ENCODE measurements at places on chromosomes 2 and 18.

DNA sequence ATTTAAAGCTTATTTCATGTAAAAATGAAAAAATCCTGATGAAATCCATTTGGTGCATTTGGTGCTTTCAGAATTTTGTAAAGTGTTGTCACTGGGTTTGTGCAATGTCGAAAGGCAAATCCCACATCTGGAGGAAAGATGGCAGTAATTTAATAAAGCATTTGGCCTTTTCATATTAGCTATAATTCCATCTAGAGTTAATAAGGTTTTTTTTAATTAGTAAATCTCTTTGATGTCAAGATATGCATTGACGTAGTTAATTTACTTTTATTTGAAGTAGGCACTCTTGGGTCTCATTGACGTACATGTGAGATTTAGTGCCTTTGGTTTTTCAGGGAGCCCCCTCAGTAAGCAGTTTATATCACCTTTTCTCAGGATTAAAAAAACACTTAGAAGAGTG lies 12.3 kb upstream of the GAREM1 start:
- DNase-seq = no peak

- peak; percentile 76 for DNase-seq
Observed at GRCh38 chr2:158457826-158458616, 1.3 kb downstream of the PKP4 start.

DNA sequence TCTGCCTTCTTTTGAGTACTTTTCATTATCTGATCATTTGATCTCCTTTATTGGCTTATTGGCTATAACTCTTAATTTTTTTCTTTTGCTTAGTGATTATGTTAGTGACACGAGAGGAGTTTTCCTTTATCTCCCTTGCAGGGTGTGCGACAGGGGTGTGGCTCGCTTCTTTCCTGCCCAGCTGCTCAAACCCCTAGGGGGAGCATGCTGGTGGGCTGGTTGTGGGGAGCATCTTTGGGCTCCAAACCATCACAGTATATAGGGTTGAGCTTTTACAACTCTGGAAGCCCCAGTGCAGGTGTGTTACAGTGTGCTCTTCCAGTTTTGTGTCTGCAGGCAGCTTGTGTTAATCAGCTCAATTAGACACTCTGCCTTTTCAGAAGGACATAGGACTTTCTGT lies 357.0 kb upstream of the TMEFF2 start:
- DNase-seq = no peak

GRCh38 chr2:224525774-224526173 lies 59.4 kb downstream of the CUL3 start:
- no peak for DNase-seq

DNA sequence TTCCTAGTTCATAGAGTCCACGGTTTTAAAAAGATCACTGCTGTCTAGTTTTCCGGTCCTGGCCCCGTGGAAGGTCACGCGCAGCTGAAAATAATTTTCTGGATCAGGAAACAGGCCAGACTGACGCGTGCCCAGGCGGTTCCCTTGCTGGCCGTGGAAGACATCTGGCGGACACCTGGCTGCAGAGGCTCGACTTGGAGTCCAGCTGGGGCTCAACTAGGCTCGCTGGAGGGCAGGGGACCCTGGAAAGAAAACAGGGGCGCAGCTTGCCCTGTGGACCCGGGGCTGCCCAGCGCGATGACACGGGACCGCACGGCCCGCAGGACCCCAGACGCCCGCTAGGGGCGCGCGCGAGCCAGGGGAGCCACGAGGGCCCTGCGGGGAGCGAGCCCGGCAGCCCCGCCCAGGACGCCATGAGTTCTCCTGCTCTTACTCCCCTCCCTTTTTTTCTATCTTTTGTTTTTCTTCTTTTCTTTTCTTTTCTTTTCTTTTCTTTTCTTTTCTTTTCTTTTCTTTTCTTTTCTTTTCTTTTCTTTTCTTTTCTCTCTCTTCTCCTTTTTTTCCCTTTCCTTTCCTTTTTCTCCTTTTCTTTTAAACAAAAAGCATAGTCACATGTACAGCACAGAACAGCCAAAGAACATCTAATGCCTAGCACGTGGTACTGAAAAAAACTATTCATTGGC lies 43.2 kb upstream of the UBE2F start:
- DNase-seq = peak; percentile 45

- no peak for DNase-seq
Observed at GRCh38 chr2:39608686-39609441, 56.9 kb upstream of the TMEM178A start.

GRCh38 chr2:206556357-206556949 lies 85.8 kb upstream of the FAM237A start:
- DNase-seq = peak; percentile 65

GRCh38 chr18:44786688-44787087 lies 106.0 kb downstream of the SETBP1 start:
- DNase-seq = peak; percentile 60

DNA sequence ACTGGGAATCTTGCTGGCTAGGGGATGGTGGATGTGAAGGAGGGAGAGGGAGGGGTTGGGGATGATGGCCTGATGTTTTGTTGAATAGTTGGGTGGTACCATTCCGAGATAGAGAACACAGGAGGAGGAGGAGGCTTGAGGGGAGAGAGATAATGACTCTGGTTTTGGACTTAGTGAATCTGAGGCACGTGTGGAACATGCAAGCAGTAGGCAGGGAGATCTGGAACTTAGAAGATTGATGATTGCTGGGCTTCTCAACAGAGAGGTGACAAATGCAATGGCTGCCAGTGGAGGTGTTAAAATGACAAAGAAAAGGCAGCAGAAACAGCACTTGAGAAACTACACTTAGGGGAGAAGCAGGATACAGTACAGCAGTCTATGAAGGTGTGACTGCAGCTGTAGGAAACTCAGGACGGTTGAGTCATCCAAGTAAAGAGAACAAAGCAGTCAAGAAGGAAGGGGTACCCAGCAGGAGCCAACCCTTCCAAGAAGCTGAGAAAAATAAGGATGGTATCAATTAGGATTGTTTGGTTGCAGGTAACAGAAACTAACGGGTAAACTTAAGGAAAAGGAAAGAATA lies 221.4 kb upstream of the FBXO11 start:
- DNase-seq = no peak

DNA sequence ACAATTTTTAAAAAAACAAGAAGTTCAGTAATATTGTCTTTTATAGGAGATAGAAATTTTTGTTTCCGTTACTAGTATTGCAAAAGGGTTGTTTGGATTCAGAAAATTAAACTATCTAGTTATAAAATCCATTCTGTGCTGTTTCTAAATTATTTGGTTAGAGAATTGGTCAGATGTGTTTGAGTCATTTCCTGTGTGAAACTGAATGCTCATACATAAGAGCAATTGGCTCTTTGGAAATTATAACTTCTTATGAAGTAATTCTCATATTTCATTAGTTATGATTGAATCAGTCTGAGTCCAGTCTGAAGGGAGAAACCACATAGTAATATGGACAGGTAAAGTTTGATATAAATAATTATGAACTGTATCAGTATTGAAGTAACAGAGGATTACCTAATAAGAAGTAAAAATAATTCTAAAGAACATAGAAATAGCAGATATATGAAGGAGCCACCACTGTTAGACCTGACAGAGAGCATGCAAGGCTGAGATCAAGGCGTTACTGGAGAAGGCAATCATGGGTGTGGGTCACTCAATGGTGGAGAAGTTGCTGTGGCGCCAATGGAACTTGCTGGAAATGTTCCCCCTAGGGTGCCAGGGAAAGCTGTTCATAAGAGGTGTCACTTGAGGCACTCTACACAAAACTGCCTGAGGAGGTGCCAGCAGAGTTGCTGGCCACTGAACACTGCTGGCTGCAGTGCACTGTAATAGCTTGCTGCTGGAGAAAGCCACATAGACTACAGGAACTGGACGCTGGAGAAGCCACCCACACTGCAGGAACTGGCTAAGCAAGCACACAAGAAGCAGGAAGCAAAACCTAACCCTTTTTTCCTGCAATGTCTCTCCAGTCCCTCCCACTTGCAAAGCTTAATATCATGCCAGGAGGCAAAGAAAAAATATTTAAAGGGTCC lies 18.0 kb upstream of the FAP start:
- peak; percentile 7 for DNase-seq

GRCh38 chr2:105903051-105903674 lies 158.5 kb downstream of the NCK2 start:
- no peak for DNase-seq

- DNase-seq = no peak
Observed at GRCh38 chr2:106339609-106340008, 128.6 kb downstream of the RGPD3 start.

GRCh38 chr2:182072861-182073260 lies 87.2 kb downstream of the PPP1R1C start:
- no peak for DNase-seq

- no peak for DNase-seq
Observed at GRCh38 chr2:234845602-234846590, 105.9 kb upstream of the SH3BP4 start.

DNA sequence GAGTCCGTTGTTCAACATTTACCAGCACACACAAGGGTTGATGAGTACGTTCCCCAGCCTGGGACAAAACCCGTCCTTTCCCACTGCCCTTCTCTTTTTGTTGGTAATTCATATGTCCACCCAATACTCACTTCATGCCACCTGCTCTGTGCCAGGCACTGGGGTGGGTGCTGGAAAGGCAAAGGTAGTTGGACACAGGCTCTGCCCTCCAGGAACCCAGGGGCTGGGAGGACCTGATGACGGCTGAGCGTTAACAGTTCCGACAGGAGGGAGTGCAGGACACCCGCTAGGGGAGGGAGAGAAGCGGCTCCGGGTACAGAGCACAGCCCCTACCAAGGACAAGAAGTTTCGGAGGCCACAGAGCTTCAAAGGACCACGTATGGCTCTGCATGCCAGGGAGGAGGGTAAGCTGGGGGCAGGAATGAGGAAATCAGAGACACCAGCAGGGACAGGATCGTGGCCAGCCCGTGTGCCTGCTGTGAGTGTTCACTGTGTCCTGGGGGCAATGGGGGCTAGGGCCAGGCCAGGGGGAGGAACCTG lies 134.1 kb upstream of the GPC1 start:
- DNase-seq = no peak

GRCh38 chr2:191506515-191506914 lies 171.4 kb upstream of the NABP1 start:
- DNase-seq = no peak

- no peak for DNase-seq
Observed at GRCh38 chr2:181250691-181251090, 206.5 kb upstream of the ITGA4 start.

- no peak for DNase-seq
Observed at GRCh38 chr2:25280051-25280687, 61.6 kb downstream of the DNMT3A start.

GRCh38 chr18:12726774-12727550 lies 24.1 kb downstream of the PSMG2 start:
- DNase-seq = peak; percentile 79

GRCh38 chr2:218471036-218471435 lies 52.1 kb downstream of the VIL1 start:
- no peak for DNase-seq

DNA sequence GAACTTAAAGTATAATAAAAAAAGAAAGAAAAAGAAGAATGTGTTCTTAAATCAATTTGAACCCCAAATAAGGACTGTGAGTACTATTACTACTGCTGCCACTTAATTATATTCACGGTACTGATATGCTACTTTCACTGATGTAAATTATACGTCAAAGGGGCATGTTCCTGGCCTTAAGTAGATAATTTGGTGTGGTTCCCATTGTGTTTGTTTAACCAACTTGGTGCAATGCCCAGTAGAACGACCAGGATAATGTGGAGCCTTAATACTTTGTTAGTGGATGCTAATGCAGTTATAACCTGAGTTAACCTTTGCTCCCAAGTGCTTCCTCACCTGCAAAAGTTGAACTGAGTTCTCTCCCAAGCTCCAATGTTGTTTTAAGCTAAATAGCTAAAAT lies 142.0 kb downstream of the NR4A2 start:
- DNase-seq = no peak

GRCh38 chr2:179692610-179693009 lies 168.8 kb downstream of the ZNF385B start:
- DNase-seq = no peak

- DNase-seq = no peak
Observed at GRCh38 chr2:200156166-200156835, 150.2 kb upstream of the SPATS2L start.

DNA sequence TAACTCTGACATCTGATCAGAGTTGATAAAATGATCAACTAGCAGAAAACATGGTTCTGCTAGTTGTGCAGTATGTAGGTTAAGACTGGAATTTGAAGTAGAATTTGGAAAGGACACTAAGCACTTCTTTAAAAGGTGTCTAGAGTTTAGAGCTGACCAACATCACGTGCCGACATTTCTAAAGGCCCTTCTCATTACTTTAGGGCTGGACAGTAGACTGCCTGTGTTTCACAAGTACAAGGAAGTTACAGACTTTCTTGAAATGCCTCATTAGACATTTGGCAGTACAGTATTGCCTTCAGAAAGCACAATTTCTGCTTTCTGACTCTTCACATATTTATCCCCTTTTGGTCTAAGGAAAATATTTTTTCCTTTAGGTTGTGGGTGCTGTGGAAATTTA lies 255.3 kb downstream of the ZNF385B start:
- no peak for DNase-seq

GRCh38 chr2:192413812-192414681 lies 219.3 kb upstream of the TMEFF2 start:
- DNase-seq = no peak

GRCh38 chr2:43067254-43068040 lies 159.0 kb downstream of the ZFP36L2 start:
- DNase-seq = no peak

DNA sequence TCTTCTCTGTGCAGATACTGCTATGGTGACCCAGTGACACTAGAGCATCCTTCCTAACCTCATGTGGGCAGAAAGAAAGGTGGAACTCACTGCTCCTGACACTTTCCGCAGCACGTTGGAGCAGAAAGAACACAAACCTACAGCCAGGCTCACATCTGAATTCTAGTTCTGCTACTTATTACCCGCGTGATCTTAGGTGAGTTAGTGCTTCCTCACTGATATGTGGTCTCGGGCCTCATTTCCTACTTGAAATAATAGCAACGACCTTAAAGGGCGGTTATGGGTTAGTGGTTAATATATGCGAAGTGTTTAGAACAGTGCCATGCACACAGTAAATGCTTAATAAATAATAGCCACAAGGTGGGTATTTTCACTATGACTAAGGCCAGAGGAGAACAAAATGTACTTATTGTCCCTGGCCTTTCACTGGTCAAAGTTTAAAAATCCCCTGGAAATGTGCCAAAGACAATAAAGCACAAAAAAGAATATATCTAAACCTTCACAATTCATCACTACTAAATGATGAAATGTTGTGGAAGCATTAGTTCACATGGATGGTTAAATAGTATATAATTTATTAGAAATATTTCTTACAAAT lies 66.6 kb downstream of the MYOM1 start:
- peak; percentile 73 for DNase-seq

DNA sequence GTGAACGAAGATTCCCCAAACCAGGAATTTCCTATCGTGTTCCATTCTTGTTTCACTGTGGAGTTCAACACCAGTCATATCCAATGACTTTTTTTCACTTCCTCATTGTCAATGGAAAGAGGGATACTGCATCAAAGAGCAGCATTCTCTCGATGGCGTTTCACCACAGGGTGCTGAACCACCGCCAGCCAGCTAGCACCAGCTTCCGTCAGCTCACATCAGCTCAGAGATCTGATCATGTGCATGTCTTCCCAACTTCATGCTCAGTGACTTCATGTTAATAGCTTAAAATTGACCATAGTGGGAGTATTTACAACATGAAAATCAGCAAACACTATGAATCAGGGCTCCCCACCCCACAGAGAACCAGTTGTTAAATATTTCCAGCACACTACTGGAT lies 359.9 kb downstream of the TNS1 start:
- DNase-seq = no peak

GRCh38 chr2:12170121-12170520 lies 423.7 kb downstream of the LPIN1 start:
- DNase-seq = no peak

- no peak for DNase-seq
Observed at GRCh38 chr18:54532222-54532621, 58.8 kb upstream of the DYNAP start.

GRCh38 chr2:201419986-201420385 lies 31.3 kb downstream of the TRAK2 start:
- no peak for DNase-seq

Data from GM12865 (cell line).